ENCODE measurements at places on chromosomes 5 and 9.

- DNase-seq: no peak
Observed at GRCh38 chr5:141685591-141685990, 3.6 kb upstream of the ARAP3 start.

- no peak for DNase-seq
Observed at GRCh38 chr9:113828221-113828620, 47.9 kb upstream of the ZNF618 start.

DNA sequence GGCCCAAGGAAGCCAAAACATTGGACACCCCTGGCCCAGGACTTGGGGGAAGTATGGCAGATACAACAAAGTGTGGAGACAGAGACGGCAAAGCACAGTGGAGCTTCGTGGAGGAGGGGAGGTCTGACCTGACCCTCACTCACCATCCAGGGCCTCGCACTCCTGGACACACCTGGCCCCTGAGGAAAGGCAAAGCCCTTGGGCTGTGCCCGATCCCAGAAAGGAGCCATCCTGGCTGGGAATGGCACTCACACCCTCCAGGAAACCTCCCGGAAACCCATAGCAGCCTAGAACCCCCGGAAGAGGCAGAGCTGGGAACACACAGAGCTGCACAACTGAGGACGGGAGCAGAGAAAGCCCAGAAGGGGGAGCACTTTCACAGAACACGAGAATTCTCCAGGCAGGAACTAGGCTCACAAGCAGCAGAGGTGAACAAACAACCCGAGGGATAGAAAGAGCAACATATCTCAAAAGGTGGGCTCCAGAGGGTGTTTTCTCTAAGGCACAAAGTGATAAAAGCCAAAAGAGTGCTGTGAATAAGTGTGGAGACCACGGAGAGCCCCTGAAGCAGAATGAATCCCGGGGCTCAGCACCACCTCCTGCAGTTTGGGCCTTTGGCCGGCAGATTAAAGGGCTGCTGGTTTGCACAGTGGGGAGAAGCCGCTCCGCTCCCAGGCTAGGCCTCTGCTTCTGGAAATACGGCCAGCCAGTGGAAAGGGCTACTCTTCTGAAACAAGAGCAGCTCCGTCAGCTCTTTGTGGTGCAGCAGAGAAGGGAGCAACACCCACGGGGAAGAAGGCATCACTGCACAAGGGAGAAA, 108.2 kb downstream of the UBE2R2 start:
- peak; percentile 41 for DNase-seq

- no peak for DNase-seq
Observed at GRCh38 chr5:132485641-132486317, 4.8 kb downstream of the IRF1 start.

GRCh38 chr9:28922891-28923290, 1349.6 kb upstream of the C9orf72 start:
- no peak for DNase-seq

- DNase-seq: no peak
Observed at GRCh38 chr5:17434982-17435381, 63.0 kb upstream of the TAF11L2 start.
